GM23338 (cell line): ENCODE measurements at places on chromosomes 11 and 22.

GRCh38 chr11:65640483-65641296 lies 2.8 kb downstream of the SIPA1 start:
- 0 out of 2 replicates have a peak, but pooled peaks cover 7% of the 10 kb centered on the region for H3K36me3 ChIP-seq
- DNase-seq: no peak
- peaks cover 42% of the 10 kb centered on the region for H3K4me1 ChIP-seq

GRCh38 chr11:108774037-108774730 lies 109.3 kb downstream of the DDX10 start:
- no peak overlapping the region for H3K4me3 ChIP-seq
- no peaks in the 10 kb centered on the region for H3K27me3 ChIP-seq
- DNase-seq: no peak
- no peaks in the 10 kb centered on the region for H3K36me3 ChIP-seq
- H3K27ac ChIP-seq: no peak overlapping the region

DNA sequence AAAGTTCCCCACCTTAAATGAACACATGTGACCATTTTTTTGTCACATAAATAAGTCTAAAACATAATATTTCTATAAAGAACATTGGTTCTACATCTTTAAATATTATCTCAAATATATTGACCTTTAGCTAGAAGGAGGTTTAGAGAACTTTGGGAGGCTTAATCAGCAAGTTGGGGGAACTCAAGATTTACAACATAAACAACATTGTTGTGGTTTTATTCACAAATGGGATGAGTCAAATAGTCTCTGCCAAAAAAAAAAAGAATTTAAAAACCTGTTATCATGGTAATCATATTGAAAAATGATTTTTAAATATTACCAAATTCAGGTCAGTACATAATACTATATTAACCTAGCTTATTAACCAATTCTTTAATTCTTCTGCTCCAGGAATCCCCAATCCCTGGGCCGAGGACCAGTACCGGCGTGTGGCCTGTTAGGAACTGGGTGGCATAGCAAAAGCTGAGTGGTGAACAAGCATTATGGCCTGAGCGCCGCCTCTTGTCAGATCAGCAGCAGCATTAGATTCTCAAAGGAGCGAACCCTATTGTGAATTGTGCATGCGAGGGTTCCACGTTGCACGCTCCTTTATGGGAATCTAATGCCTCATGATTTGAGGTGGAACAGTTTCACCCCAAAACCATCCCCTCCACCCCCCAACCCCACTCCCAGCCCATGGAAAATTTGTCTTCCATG lies 98.2 kb downstream of the RDX start:
- peaks cover 12% of the 10 kb centered on the region for H3K4me1 ChIP-seq
- H3K27ac ChIP-seq: no peak overlapping the region
- no peaks in the 10 kb centered on the region for H3K27me3 ChIP-seq
- H3K4me3 ChIP-seq: no peak overlapping the region

DNA sequence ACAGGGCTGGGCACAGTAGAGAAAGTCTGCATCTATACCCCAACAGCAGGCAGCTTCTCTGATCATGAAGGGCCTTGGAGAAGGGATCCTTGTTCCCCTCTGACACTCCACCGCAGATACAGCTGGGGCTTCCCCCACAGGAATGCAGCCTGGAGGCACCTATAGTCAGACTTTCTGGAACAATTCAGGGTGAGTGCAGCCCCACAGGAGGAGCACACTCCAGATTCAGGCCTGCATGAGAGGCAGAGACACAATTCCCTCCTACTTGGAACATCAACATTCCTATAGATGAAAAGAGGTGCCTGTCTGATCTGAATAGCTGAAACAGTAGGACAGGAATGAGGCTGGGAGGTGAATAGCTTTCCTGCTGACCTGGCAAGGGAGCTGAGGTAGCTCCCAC lies 1298.0 kb upstream of the CNTN5 start:
- no peaks in the 10 kb centered on the region for H3K36me3 ChIP-seq
- no peak overlapping the region for H3K4me3 ChIP-seq
- peaks cover 19% of the 10 kb centered on the region for H3K4me1 ChIP-seq
- no peaks in the 10 kb centered on the region for H3K27me3 ChIP-seq
- DNase-seq: peak; percentile 46

DNA sequence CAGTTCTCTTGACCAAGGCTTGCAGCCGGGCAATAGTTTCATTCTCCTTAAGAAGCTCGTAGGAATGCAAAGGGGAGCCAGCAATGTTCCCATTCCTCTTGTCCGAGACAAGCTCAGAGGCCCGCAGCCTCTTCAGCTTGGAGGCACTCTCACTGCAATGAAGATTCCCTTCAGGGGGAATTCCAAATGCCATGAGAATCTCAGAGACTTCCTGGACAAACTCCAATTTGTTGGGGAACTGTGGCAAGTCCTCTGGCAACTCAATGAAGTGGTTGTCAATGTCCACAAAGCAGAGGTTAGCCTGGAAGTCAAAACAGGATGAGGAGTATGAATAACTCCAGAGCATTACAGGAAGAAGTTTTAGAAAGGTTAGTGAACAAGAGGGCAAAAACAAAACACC lies 84.4 kb downstream of the DENND5A start:
- H3K27ac ChIP-seq: no peak overlapping the region
- H3K27me3 ChIP-seq: no peaks in the 10 kb centered on the region
- no peak for DNase-seq
- H3K4me3 ChIP-seq: no peak overlapping the region
- H3K4me1 ChIP-seq: no peaks in the 10 kb centered on the region
- H3K36me3 ChIP-seq: peaks cover 15% of the 10 kb centered on the region
